Skeletal muscle cell (primary cell): ENCODE measurements at places on chromosomes 1 and 21.

GRCh38 chr21:45187646-45188045 lies 100.0 kb downstream of the POFUT2 start:
- no peak for DNase-seq

DNA sequence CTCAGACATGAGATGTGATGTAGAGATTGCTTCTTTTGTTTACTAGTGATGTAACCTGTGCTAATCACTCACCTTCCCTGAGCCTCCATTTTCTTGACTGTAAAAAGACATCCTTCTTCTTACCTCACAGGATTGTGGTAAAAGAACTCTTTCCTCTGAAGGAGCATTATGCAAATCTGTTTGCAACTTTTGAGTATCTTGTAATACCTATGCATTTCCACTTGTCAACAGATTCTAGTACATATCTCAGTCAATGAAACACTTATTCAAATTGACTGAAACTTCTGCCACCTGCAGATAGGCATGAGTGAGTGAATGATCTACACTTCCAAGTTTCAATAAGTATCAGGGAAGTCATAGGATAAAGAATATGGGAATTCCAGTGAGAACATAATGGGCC lies 174.7 kb downstream of the HHIPL2 start:
- DNase-seq, result no peak

DNA sequence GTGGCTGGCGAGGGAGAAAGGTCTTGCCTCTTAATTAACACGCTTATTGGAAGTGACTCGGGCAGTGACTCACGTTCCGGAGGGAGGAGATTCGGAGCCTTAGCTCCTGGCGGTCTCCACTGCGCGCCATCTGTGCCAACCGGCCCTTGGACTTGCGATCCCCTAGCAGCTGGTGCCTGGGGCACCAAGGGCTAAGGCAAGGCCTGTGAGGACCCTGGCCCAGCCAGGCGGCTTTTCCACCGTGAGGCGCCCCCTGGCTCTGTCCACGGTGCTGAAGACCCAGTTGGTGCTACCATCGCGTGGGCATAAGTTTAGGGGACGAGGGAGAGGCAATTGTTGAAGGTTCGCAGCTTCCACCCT lies 1.3 kb upstream of the SYT6 start:
- no peak for DNase-seq

- no peak for DNase-seq
These were observed 76.5 kb downstream of the S1PR1 start for GRCh38 chr1:101313356-101313755.

GRCh38 chr1:194252199-194252598 lies 1065.8 kb upstream of the B3GALT2 start:
- DNase-seq, result peak; percentile 9

DNA sequence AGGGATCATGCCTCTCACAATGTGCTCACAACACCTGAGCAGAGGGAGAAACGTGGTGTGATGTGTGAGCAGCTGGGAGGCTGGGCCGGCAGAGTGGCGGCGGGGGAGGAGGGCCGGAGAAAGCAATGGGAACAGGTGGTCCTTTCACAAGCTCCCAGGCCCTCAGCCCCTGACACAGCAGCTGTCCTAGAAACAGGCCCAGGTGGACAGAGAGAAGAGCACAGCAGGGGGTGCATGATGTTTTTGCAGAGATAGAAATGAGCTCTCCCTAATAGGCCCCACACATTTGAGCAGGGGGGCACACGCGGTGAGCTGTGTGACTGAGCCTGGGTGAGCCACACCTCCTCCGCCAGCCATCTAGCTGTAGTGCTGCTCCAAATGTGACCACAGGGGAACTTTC lies 7.6 kb upstream of the RGS16 start:
- no peak for DNase-seq

DNA sequence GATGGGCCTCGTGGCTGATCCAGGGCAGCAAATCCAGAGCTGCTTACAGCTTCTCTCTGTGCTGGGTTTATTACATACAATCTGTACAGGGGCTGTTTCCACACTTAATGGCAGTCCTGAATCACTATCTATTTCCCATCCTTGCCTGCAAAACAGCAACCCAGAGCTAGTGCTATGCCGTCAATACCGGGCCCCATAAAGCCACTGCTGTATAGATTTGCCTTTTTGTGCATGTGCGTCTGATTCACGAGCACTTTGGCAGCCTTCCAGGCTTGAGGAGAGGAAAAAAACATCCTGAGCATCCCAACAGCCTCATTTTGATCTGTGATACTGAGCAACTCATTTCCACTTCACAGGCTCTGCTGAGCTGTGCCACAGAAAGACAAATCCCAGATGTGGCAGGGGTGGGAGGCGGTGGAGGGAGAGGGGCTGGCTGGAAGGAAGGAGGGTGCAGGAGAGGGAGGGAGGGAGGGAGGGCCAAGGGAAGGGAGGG lies 65.2 kb upstream of the TARBP1 start:
- DNase-seq, result peak; percentile 97

DNA sequence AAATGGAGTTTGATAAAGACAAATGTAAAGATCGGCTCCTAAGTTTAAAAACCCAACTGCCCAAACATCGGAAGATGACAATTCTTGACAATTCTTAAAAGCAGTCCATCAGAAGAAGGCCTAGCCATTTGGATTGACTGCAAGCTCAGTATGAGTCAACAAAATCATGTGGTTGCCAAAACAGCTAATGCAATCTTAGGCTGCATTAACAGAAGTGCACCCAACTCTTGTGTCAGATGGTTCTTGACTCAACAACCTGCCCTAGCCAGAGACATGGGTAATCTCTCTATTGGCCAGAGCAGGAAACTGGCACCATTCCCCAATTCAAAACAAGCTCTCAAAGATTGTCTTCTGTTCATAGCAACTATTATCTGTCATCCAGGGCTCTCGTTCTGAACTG lies 9.9 kb upstream of the NCF2 start:
- peak; percentile 87 for DNase-seq

- DNase-seq, result no peak
These were observed 23.4 kb downstream of the DYNLT5 start for GRCh38 chr1:66775646-66776045.

- no peak for DNase-seq
These were observed 15.9 kb upstream of the BTG2 start for GRCh38 chr1:203289281-203289981.

GRCh38 chr1:93219443-93219842 lies 38.9 kb downstream of the CCDC18 start:
- no peak for DNase-seq

DNA sequence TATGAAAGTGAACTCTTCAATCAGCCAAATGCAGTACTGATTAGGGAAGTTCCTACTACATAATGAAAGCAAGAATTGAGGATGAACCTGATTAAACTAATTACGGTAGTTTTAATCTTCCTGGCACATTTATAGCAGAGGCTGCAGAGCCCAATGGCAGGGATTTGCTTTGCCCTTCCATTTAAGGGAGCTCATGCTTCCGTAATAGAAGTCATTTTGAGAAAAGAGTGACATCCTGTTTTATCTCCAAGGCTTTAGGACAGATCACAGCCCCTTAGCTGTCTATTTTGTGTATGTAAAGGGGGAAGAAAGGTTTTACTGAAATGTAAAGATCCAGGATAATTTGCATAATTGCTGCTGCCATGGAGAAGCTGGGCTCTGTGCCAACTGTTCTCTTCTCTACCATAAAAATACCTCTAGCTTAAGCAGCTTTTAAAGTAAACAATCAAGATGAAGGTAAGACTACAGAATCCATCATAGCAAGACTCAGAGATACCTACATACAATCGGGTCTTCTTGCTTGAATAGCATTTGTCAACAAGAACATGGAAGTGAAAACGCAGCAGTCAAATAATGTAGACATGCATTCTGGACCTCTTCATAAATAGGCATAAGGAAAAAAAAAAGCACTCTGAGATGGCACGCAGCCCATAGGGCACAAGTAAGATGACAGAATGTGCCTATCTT lies 62.5 kb downstream of the ASH1L start:
- DNase-seq, result peak; percentile 15

DNA sequence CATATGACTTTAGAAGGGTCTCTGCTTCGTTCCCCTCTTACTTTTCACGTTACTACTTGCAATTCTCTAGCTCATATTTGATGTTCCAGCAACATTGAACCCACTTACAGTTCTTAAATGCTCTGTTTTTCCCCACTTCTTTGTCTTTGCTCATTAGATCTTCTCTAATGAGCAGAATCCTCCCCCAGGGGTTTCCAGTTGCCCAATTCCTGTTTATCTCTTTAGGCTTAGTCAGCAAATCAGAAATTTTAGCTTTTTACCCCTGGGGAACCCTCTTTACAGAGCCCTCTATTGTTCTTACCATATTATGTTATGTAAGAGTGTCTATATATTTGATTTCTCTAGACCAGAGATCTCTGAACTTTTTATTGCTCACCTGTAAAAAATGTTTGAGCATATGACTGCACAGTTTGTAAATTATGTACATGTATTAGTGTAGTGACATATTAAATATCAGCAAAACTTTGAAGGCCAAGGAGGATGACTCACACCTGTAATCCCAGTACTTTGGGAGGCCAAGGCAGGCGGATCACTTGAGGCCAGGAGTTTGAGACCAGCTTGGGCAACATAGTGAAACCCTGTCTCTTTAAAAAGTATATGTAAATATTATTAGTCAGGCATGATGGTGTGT lies 71.4 kb downstream of the FNBP1L start:
- no peak for DNase-seq

GRCh38 chr1:160436966-160437365 lies 36.6 kb downstream of the VANGL2 start:
- DNase-seq, result no peak

DNA sequence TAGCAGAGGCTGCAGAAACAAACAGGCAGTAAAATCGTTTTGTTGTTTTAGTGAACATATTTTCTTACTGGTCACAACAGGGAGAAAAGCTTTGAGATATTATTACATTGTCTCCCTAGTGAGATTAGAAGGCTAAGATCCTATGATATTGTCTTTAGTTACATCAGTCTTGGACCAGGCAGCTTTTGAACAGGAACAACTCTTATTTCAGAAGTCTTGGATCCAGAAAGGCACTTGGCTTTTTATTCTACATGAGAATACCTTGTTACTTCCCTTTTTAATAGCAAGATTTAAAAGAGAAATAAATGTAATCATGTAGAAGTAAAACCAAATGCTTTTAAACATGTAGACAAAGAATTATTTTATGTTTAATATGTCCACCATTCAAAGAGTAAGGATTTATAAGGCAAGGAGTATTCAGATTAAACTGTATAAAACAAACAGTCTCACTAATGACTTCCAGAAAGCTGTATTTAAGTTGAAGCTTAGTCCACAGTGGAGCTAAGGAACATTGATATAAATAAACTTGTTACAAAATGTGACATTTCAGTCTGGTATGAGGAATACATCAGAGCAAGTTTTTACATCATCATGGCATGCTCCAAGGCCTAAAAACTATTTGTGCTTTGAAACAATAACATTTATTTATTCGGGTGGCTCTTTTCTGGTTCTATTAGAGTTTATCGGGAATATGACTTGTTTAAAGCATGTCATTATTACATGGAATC lies 72.2 kb downstream of the PHTF1 start:
- no peak for DNase-seq

DNA sequence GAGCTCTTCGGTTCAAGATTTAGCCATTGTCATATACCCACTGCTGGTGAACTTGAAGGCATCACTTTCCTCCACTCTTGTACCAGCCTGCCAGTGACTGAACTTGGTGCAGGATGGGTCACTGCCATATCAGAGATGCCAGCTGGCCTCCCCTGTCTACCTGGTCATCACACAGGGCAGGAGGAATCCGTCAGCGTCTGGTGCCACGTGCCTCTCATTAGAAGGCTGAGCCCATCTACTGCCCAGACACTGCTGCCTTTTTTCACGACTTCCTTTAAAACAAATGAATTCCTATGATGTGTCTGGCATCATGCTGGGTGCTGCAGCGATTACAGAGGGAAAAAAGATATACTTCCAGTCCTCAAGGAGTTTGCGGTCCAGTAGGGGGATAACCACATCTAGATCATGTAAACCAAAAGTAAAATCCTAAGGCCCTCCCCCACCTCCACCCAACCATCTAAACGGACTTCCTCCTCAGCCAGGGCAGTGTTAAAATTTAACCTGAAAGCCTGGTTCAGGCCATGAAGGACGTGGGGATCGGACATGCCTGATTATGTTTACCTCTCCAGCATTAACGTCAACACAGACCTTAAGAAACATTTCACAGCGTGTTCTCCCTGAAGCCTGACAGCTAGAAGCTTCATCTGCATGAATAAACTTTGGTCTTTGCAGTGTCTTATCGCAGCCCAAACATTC lies 29.2 kb upstream of the PDE9A start:
- DNase-seq, result no peak

- peak; percentile 6 for DNase-seq
These were observed 168.8 kb upstream of the B3GALT2 start for GRCh38 chr1:193355178-193355577.

- DNase-seq, result no peak
These were observed 34.1 kb upstream of the BTG2 start for GRCh38 chr1:203271018-203271743.

DNA sequence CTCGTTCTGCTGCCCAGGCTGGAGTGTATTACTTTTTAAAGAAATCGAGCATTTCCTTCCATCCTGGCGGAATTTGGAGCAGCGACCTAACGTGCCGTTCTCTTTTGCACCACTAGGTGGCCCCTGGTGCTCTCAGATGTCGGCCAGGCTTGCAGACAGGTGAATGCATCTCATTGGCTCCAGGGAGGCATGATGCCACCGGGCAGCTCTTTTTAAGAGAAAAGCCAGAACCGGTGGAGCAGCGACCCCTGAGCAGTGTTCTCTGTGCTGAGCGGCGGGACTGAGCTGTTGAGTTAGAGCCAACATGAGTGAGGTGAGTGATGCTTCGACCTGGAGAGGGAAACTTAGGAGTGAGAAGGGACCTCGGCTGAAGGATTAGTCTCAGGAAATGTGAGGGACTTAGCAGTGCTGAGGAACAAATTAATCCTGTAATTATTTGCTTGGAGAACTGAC lies at the start of gene PCP4:
TSS of gene PCP4 (plus strand) at position 241 of the 453 bp plus-strand sequence. CDS start at position 305, 64 bp downstream.
- DNase-seq, result no peak
